Endodermal cell (in vitro differentiated cells): ENCODE measurements at places on chromosomes 13 and 19. TPM values are rescaled to one million over a fixed set of nuclear protein-coding genes. Genes with fewer than 3 reads are reported as not detected.

The ZNF146 gene
- total RNA-seq, result 105 TPM in 2 replicates

The RLN3 gene
- not detected in 3 replicates for total RNA-seq

DNA sequence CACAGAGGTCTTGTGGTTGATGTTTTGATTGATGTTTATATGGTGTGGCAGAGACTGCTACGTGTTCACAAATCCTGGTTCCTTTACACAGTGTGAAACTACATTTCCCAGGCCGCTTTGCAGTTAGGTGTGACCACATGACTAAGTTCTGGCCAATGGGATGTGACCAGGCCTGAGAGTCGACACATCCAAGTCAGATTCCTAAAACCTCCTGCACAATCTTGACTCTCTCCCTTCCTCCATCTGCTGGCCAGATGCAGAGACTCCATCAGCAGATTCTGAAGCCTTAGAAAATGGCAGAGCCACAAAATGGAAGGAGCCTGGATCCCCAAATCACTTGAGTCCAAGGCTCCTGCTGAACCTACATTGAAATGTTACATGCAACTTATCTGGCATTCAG is 12.6 kb downstream of the CD37 start:
- H3K36me3 ChIP-seq, result peaks cover 94% of the 10 kb centered on the region
- no peak overlapping the region for H3K27ac ChIP-seq
- DNase-seq, result peak; percentile 86
- H3K27me3 ChIP-seq, result no peaks in the 10 kb centered on the region

DNA sequence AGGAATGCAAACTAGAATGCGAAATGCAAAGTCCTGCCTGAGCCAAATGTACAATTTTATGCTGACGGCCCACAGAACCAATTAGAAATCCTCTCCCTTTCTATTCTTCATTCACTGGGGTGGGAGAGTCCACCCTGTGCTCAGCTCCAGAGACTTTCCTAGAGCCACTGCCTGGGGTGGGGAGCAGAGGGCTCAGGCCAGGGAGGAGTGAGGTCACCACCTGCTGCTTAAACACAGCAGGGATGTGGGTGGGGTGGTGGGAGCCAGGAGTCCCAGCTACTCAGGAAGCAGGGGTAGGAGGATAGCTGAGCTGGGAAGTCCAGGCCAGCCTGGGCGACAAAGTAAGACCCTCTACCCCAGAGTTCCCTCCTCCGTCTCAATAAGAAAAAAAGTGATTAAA is 26.9 kb upstream of the ZNF83 start:
- peaks cover 73% of the 10 kb centered on the region for H3K36me3 ChIP-seq
- DNase-seq, result no peak
- no peak overlapping the region for H3K27ac ChIP-seq
- H3K27me3 ChIP-seq, result no peaks in the 10 kb centered on the region
- H3K4me1 ChIP-seq, result no peaks in the 10 kb centered on the region

- no peaks in the 10 kb centered on the region for H3K27me3 ChIP-seq
- H3K4me3 ChIP-seq, result no peak overlapping the region
- H3K27ac ChIP-seq, result no peak overlapping the region
- peaks cover 5% of the 10 kb centered on the region for H3K36me3 ChIP-seq
These were observed 4.8 kb upstream of the SMG9 start for GRCh38 chr19:43759515-43759914.

GRCh38 chr13:44292545-44292944 is 81.1 kb upstream of the SERP2 start:
- H3K27ac ChIP-seq, result no peak overlapping the region
- no peaks in the 10 kb centered on the region for H3K36me3 ChIP-seq
- no peaks in the 10 kb centered on the region for H3K4me1 ChIP-seq
- H3K27me3 ChIP-seq, result no peaks in the 10 kb centered on the region
- H3K4me3 ChIP-seq, result no peak overlapping the region
